NCI-H146 (cell line): ENCODE measurements at places on chromosomes 5 and 9.

- DNase-seq, result peak; percentile 35
These were observed 483 bp downstream of the G3BP1 start for GRCh38 chr5:151772029-151772845.

GRCh38 chr5:58314356-58315210, 145.3 kb downstream of the PLK2 start:
- DNase-seq, result no peak

DNA sequence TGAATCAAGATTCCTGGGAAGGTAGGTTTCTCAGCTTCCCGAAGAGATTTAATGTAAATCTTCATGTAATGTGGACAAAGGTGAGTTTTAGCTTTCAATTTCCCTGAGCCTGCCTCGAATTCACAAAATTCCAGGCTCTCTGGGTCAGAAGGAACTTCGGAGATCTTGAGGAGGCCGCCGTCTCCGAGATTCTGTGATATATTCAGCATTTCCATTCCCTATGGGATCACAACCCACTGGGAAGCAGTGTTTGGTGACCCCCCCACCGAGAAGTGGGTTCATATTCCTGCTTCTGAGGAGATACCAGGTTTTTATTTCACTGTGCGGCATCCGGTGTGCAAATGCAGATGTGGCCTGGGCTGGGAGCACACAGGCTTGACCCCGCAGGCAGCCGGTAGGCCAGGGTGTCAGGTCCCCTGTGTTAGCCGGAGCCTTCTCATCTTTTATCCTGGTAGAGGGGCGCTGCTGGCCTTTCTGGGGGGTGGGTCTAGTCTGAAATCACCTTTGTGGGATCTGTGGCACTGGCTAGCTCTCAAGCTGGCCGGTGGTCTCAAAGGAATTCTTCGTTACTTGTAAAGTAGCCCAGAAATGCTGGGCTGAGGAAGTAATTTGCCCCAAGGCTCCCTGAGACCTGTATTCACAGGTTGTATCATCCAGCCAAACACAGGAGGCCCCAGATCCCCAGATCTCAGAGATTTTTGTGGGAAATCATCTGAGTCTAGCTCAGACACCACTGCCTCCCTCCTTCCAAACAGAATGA, 1.4 kb downstream of the PLEKHG4B start:
- DNase-seq, result no peak

GRCh38 chr5:78833284-78833683, 151.8 kb downstream of the ARSB start:
- no peak for DNase-seq
